ENCODE measurements at places on chromosomes 5 and 9. TPM values are rescaled to one million over a fixed set of nuclear protein-coding genes. Genes with fewer than 3 reads are reported as not detected.

The ANKRD34B gene
- polyA plus RNA-seq = not detected

The PTGDS gene
- polyA plus RNA-seq = 135 TPM

The SLC6A7 gene
- polyA plus RNA-seq = 0.65 TPM

The WHRN gene
- not detected for polyA plus RNA-seq

The ALDH1B1 gene
- 7.7 TPM for polyA plus RNA-seq

The N4BP3 gene
- polyA plus RNA-seq = 0.43 TPM
